Inflammatory macrophage (primary cell): ENCODE measurements at places on chromosomes 5 and 9.

GRCh38 chr5:141883892-141884318, 5.7 kb upstream of the PCDH1 start:
- DNase-seq = no peak

DNA sequence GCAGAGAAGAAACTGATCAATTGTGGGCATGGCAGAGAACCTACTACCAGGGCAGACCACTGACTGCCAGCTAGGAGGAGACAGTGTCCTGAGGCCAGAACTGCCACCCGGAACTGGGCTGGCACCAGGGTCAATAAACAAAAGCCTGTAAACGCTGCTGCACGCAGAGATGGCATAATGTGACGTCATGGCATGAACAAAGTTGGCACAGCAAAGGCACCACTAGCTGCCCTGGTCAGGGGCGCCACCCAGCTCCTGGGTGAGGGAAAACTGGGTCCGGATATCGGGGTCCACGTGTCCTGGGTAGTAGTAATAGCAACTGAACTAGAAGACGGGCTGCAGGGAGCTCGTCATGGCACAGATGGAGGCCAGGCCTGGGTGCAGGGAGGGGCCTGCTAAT, 32.1 kb downstream of the DYNC2I2 start:
- DNase-seq = no peak

DNA sequence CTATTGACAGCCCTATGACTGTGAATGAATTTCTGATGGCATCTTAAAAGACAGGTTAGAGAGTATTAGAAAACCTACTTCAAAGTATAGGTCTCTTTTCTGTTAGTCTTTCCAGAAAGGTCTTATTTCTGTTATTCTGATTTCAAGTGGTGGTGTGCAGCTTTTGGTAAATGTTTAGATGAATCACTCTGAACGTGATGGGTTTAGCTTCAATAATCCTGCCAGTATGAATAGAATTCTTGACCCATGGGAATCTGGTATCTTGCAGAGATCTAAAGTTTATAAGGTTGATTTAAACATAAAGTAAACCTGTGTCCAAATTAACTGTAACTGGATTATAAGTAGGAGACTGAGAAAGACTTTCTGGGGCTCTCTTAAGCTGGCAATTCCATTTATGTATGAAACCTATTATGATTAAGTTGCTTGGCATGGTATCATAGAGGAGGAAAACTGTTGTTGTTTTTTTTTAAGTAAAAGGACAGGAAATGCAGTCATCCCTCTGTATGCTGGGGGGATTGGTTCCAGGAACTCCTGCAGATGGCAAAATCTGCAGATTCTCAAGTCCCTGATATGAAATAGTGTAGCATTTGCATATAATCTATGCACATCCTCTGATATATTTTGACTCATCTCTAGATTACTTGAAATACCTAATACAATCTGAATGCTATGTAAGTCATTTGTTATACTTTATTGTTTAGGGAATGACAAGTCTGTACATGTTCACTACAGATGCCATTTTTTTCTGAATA, 77.0 kb upstream of the ADAMTS19 start:
- DNase-seq = no peak

GRCh38 chr5:40402007-40402364, 277.7 kb upstream of the PTGER4 start:
- DNase-seq = peak; percentile 59

DNA sequence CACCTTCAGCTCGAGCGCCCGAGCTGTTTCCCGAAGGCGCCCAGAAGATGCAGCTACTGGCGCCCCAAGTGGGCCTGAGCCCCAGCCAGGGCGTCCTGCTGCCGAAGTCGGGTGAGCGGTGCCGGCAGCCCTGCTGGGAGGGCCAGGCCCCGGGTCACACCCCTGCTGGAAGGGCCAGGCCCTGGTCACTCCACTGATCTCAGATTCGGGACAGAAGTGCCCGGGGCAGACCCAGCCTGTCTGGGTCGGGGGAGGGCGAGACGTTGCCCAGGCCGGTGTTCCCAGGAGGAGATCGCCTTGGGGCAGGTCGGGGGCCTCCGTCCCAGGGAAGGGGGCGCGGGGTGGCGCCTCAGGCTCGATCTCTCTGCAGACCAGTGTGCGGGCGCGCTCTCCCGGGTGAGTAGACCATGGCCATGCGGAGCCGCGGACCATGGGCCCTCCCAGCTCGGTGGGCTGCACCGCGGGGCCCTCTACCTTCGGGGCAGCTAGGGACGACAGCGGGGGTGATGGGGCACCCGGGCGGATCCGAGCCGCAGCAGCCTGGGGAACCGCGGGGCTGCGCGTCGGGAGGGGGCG, 2.3 kb downstream of the LCNL1 start:
- no peak for DNase-seq

DNA sequence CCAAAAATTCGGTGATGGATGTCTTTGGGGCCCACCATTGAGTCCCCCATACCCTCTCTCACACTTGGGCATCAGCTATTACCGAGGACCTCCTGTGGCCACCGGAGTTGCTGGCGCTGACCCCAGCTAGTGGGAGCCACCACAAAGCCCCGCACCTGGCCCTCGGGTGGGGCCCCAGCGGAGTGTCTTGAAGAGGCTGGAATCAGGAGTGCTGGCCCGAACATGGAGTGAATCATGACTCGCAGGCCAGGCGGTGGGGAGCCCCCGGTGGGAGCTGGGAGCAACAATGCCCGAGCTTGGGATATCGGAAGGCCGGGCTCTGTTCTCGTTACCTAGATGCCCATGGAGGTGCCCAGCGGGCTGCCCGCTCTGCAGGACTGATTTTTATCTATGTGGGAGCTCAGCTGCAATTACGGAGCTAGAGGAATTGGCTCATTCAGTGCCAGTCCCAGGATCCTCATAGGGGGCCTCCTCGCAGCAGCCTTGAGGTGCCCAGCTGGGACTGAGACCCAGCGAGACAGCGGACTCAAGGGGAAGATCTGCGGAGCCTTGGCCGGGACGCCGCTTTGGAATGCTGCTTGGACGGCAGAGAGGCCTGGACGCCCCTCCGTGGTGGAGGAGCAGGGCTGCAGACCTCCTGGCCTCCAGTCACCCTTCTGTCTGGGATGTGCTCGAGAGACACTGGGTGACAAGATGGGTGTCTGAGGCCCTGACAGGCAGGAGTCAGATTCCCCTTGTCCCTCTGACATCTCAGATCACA, 70.8 kb downstream of the PSMB7 start:
- no peak for DNase-seq

- DNase-seq = no peak
Observed at GRCh38 chr9:116569111-116569510, 118.0 kb upstream of the TRIM32 start.

GRCh38 chr5:163362840-163363371, 74.5 kb upstream of the CCNG1 start:
- no peak for DNase-seq

- DNase-seq = no peak
Observed at GRCh38 chr5:78503958-78504653, 143.7 kb downstream of the SCAMP1 start.

DNA sequence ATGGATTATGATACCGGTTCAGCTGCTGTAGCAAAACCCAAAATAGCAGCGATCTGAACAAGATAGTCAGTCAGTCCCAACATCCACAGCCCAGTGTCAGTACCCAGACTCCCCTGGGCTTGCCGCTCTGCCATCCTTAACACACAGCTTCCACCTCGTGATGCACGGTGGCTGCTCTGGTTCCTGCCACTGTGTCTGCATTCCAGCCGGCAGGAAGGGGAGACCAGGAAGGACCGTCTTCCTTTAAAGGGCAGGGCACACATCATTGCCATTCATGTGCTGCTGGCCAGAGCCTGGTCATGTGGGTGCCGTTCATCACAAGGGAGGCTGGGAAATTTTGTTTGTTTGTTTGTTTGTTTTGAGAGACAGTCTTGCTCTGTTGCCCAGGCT, 131.0 kb upstream of the IER5L start:
- DNase-seq = no peak

DNA sequence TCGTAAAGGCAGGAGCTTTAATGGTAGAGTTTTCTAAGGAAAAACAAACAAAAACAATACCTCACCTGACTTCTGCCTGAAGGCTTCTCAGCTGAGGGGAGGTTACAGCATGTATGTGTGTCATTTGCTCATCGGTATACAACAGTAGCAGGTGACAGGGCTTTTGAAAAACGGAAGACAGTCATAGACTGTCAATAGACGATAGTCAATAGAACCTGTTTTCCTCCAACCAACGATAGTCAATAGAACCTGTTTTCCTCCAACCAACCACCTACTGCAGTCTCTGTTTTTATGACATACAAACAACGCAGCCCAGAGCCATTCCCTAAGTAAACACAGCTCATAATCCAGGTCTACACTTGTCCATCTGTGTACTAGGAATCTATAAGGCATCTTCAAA, 74.6 kb downstream of the RETREG1 start:
- no peak for DNase-seq

DNA sequence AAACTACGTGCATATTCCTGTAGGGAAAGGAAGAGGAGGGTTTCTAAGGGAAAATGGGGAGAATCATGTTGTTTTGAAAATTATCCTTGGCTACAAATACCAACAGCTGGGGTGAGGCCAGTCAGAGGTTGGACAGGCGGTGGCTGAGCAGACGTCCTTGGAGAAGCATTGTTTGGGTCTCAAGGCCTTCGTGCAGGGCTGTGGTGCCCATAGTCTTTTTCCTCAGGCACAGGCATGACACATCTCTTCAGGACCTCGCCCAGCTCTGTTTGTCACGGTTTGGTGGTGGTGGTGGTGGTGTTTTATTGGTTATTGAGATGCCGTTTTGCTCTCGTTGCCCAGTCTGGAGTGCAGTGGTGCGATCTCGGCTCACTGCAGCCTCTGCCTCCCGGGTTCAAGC, 27.8 kb upstream of the EGFL7 start:
- DNase-seq = no peak

- DNase-seq = peak; percentile 89
Observed at GRCh38 chr9:76562511-76562911, 103.5 kb downstream of the GCNT1 start.

DNA sequence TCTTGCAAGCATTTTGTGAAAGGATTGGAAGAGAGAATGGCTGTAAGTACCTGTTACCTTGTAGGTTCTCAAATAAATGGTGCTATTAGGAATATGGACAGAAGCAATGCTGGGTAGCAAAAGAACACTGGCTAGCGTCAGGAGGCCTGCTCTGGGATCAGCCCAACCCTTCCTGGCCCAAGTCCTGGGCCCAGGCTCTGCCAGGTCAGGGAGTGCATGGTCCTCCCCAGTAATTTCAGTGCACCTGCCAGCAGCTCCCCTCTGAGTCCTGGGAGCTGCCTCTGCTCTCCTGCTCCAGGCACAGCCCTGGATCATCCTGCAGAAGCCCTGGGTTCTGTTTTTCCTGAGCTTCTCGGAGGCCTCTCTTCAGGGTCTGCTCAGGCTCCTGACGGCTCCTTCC, 89.5 kb upstream of the ARAP3 start:
- DNase-seq = no peak

- DNase-seq = no peak
Observed at GRCh38 chr5:8470489-8470888, 601.5 kb downstream of the MTRR start.

DNA sequence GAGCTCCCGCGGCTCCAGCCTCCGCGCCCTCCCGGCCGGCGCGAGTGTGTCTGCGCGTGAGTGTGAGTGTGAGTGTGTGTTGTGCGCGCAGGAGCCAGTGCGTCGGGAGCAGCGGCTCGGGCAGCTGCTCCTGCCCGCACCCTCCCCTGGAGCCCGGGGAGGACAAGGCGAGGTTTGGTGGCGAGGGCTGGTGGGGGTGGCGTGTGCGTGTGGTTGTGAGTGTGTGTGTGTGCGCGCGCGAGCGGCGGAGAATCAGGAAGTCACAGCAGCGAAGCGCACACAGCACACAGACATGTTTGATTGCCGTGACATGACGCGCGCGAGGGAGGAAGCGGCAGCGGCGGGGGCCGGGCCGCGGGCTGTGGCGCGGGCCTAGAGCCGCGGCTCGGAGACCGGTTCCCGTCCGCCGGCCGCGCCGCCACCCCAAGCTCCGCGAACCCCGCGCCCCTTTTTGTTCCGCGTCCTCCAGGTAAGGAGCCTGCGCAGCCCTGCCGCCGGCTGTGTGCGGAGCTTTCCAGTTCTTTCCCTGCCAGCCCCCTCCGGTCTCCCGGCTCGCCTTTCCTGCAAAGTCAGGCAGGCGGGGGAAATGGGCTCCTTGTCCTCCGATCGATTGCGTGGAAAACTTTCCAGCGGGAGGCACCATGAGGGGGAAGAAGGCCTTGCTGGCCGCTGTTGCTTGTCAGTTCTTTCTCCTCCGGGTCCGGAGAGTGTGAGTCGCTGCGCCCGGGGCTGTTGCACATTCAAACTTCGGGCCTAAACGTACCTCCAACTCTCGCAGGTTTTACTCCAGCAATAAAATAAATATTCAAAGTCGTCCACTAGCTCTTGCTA, 2.4 kb downstream of the SMARCA2 start:
- peak; percentile 92 for DNase-seq

DNA sequence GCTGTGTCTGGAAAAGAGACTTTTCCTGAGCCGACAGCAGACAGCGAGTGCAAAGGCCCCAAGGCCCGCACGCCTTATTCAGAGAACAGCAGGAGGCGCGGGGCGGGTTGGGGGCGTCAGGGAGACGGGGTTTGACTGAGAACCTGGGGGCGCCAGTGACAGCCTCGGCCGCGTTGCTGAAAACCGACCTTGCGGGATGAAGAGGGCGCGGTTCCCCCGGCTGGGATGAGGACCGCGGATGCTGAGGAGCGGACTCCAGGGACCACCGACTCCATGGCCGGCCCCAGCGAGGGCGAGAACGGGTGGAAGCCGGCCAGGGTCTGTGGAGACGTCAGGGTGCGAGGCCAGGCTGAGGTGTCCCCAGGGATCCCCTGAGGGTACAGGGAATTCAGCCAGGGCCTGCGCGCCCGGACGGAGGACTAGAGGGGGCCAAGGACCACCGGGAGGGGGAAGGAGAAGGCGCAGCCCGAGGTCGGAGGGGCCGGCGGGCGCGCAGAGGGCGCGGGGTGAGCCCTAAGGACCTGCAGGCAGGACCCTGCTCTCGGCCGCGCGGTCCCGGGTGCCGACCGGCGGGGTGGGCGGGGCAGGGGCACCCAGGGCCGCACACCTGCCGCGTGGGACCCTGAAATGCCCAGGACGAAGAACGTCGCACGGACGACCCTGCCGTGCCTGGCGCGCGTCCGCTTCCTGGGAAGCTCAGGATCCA, 837 bp upstream of the AHRR start:
- no peak for DNase-seq

DNA sequence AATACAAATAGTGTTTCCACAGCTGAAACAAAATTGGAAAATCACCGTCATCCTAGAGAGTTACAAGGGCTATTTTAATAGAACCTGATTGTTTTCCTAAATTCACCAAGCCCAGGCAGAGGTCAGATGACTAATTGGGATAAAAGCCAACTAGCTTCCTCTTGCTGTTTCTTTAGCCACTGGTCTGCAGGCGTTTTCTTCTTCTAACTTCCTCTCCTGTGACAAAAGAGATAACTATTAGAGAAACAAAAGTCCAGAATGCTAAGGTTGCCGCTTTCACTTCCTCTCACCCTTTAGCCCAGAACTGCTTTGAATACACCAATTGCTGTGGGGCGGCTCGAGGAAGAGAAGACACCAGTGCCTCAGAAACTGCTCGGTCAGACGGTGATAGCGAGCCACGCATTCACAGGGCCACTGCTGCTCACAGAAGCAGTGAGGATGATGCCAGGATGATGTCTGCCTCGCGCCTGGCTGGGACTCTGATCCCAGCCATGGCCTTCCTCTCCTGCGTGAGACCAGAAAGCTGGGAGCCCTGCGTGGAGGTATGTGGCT, at the start of gene TLR4:
Gene TLR4, plus strand, starts transcription at position 380 of the 552 bp plus-strand sequence. Its CDS starts 70 bp downstream, at position 450.
- peak; percentile 94 for DNase-seq
